HT-29 (cell line): ENCODE measurements at places on chromosomes 11 and 22.

DNA sequence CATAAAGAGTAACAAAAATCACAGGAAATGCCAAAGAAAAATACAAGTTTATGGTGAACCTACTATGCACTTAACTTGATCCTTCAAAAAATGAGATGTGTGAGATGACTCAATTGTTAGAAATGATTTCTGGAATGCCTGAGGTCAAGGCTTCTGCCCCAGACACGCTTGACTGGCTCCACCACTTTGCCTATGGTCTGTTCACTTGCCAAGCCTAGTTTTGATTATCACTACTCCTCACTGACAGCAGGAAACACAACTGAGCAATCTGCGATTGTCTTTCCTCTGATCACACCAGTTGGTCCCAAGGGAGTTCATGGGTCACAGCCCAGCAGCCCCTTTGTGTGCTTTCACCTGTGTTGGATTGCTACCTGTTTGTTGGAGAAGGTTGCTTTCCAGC lies 20.6 kb upstream of the PRDM10 start:
- peak; percentile 63 for DNase-seq

GRCh38 chr11:1200611-1201191 lies 22.2 kb upstream of the MUC5B start:
- DNase-seq: no peak

DNA sequence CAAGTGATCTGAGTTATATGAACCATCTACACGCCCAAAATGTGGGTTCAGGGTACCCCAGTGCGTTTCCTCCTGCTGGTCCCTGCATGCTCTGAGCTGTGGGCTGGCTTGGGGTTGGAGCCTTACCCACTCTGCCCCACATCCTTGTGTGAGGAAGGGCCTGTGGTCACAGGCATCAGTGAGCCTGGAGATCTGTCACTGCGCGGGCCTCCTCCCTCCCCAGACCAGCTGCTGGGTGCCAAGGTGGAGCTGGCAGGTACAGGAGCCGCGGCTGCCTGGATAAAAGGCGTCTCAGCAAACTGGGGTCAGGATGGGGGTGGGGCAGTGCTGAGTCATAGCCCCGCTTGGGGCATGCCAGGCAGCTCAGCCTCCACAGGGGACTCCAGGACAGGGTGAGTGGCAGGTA lies 17.9 kb downstream of the GNAZ start:
- no peak for DNase-seq

- DNase-seq: no peak
Measured at GRCh38 chr11:15930442-15931025, 425.8 kb downstream of the SOX6 start.

- DNase-seq: no peak
Measured at GRCh38 chr11:117921893-117922292, 7.3 kb downstream of the TMPRSS13 start.

DNA sequence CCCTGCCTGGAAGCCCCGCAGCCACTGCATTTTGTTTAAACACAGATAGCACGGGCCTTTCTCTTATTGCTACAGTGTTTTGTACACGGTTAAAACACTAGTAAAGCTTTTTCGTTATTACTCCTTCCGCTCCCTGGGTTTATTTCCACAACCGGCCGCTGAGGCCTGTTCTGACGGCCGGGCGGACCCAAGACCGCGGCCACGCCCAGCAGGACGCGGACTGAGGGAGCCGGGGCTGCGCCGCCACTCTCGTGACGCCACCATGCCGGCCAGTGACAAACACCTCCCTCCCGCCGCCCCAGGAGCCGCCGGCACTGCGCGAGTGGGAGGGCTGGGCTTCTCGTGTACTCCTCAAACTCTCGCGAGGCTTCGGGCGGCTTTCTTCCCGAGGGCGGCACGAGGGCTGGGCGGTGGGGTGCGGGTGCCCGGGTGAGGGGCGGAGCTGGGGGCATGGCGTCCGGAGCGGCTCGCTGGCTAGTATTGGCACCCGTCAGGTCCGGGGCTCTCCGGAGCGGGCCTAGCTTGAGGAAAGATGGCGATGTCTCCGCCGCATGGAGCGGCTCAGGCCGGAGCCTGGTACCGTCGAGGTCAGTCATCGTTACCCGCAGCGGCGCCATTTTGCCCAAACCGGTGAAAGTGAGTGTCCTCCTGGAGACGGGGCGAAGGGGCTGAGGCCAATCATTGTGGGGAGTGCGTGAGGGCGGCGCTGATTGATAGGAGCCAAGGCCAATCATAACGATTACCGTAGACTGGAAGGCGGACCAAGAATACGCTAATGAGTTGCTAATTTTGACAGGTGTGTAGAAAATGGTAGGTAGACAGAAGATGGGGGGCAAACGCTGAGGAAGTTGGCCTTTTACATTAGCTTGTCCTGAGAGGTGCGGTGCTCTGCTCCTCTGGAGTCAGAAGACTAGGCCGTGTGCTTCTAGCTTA lies at the start of gene SMDT1:
Gene SMDT1, plus strand, starts transcription at position 382 of the 933 bp plus-strand sequence. Its CDS starts 69 bp downstream, at position 451.
- peak; percentile 93 for DNase-seq

GRCh38 chr11:29211202-29211601 lies 805.6 kb downstream of the KCNA4 start:
- DNase-seq: no peak

DNA sequence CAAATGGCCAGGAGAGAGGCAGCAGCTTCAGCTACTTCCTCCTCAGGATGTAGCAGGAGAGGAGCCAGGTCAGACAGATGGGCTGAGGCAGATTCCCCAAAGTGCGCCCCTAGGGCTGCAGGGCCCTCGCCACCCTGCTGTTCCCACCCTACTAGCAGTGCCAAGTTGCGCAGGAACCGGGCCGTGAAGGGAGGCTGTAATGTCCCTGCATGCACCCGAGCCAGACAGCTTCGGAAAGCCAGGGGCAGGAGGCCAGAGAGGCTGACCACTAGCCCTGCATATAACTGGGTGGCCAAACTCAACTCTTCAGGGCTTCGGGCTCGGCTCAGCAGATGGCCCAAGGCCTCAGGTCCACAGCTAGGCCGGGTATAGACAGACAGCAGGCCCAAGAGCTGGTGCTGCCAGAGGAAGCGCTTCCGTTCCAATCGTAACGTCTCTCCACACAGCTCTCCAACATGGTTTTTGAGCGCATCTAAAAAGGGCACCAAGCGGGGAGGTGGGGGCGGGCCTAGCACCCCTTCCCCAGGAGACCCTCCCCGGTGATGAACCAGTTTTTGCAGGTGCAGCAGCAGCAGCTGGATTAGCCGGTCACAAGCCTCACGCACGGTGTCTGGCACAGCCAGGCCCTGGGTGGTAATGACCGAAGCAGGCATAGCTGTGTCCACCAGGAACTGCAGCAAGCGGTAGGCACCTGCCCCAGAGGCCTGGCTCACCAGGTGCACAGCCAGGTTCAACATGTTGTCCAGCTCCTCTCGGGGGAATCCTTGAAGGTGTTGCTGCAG lies 2.0 kb upstream of the GANAB start:
- DNase-seq: no peak

DNA sequence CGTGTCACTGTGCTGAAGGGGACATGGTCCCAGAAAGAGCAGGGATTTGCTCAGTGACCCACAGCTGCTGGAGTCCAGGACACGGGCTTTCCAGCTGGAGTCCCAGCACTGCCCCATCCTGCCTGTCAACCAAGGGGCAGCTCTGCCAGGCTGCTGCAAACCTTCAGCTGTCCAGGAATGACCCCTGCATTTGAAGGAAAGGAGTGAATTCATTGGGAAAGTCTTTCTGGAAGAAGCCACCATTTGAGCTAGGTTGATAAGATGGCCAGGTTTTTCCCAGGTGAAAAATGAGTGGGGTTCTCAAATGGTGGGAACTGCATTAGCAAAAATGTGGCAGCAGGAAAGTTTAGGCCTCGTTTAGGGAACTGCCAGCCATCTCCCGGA lies 9.4 kb downstream of the KCNK7 start:
- no peak for DNase-seq

DNA sequence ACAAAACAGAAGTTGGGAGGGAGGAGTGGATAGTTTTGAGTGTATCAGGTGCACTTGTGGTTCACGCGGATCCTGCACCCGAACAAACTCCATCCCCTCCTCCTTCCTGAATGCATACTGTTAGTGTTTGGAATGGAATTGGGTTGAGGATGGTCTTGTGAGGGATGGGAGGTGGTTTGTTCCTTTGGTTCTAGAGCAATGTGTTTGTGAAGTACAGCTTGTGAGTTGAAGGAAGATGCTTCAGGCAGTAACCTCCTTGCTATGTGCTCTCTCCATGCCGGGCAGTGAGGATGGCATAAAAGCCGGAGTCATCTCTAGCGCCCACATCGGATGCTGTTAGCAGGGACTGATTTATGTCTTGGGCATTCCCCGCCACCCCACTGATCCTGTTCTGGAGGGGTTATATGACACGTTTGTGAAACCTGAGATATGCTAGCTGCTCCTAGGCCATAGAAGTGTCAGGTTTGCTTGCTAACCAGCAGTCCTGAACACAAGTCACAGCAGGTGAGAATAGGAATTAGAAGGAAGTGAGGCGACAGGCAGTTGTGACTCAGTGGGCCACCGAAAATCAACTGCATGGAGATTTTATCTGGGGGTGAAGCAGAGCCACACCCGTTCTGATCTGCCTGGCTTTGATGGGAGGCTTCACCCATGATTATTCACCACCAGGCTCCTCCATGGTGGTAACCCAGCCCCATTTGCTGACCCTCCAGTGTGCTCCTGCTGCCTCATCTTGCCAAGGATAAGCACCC lies 2.2 kb downstream of the BCR start:
- DNase-seq: peak; percentile 63

DNA sequence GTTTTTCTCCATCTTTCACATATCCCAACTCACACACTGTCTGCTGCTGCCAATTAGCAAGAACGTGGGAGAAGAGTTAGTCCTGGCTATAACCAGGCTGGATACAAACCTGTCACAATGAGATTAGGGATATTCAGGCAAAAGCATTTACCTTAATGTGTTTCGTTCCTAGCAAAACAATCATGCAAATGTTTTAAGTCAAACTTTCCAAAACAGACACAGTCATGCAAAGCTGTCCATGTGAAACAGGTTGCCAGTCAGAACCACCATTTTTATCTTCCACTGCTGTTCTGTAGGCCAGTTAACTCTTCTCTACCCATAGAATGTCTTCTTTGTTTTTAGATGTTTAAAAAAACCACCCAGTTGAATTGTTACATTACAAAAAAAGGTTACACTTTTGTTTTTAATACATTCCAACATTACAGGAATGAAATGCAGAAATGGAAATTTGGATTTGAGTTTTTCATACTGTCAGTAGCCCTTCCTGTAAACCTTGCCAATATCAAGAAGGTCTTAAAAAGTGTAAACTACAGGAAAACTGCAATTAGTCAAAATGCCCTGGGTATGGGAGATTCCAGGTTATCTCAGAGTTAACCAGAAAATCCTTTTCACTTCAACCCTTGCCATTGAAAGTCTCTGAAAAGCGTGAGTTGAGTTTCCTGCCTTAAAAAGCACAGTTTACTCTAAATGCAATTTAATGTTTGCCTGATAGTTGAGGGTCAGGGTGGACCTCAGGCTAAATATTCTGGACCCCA lies 34.2 kb upstream of the LDLRAD3 start:
- DNase-seq: no peak

DNA sequence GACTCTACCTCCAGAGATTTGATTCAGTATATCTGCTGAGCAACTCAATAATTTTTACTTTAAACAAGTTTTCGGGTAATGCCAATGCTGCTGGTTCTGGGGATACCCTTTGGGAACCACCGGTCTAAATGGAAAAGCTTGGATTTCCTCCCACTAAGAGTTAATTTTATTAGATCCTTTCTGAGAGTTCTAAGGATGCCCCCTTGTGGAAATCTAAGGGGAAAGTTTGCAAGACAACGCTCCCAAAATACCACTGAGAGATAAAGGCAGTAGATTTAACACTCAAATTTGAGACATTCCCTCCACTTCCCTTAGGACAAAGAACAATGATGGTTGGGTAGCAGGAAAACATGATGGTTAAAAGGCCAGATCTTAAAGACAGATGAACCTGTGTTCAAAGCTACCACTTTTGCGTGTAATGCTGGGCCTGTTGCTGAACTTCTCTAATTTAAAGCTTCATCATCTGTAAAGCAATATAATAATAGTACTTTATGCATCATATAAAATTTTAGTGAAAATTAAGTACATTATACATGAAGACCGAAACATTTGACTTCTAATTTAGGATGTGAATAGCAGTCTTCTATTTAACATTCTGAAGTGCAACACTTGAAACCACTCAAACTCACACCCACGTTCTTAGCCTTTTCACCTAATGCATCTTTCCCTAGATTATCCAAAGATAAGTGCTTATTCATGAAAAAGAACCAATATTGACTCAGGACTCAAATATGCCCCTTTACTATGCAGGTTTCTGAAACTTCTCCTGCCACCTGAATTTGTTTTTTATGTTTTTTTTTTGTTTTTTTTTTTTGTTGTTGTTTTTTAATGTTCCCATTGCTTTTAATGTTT lies 110.1 kb upstream of the LUZP2 start:
- peak; percentile 59 for DNase-seq

DNA sequence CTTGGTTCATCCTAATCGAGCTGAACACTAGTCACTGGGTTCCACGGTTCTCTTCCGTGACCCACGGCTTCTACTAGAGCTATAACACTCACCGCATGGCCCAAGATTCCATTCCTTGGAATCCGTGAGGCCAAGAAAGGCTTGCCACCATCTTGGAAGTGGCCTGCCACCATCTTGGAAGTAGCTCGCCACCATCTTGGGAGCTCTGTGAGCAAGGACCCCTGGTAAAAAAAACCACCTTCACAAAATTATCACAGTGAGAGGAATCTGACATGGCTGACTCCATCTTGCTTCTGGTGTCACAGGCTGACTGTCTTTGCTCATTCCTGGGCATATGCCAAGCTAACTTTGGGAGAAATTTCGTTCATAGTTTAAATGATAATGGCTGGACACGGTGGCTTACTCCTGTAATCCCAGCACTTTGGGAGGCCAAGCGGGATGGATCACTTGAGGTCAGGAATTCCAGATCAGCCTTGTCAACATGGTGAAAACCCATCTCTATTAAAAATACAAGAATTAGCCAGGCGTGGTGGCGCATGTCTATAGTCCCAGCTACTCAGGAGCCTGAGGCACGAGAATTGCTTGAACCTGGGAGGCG lies 18.9 kb upstream of the KCTD14 start:
- DNase-seq: no peak

GRCh38 chr11:31711137-31711536 lies 100.0 kb downstream of the PAX6 start:
- peak; percentile 46 for DNase-seq

DNA sequence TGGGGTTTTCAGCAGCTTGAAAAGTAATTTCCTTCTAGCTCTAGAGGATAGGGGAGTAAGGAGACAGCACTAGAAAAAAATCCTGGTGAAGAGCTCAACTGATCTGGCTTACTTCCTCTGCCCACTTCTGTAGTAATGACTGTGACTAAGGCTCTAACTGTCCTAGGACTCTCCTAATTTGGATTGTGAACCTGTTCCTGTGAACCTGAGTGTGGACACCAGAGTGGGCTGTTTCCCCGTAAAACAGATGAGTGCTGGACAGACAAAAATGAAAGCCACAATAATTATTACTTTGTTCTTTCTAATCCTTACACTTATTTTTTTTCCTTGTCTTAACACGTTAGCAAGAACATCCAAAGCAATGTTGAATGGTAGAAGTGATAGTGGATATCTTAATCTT lies 154.1 kb downstream of the AASDHPPT start:
- no peak for DNase-seq

DNA sequence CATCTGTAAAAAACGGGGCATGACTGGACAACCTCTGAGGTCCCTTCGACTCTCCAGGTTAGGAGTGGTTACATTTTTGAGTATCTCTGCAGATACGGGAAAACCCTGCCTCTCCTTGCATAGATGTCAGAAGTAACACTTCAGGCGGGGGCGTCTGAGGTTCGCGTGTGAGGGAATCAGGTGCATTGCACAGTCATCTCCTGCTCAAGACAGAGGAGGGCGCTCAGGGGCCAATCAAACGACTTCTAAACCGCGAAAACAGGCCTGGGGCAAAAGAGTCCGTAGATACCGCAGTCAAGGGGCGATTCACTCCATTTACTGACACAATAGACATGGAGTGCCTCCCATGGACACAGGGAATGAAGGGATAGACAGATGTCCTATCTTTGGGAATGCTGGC lies 31.7 kb downstream of the KIRREL3 start:
- no peak for DNase-seq
